Right hindlimb (tissue), 1 donor: ENCODE measurements at places on chromosomes 3 and 15.

DNA sequence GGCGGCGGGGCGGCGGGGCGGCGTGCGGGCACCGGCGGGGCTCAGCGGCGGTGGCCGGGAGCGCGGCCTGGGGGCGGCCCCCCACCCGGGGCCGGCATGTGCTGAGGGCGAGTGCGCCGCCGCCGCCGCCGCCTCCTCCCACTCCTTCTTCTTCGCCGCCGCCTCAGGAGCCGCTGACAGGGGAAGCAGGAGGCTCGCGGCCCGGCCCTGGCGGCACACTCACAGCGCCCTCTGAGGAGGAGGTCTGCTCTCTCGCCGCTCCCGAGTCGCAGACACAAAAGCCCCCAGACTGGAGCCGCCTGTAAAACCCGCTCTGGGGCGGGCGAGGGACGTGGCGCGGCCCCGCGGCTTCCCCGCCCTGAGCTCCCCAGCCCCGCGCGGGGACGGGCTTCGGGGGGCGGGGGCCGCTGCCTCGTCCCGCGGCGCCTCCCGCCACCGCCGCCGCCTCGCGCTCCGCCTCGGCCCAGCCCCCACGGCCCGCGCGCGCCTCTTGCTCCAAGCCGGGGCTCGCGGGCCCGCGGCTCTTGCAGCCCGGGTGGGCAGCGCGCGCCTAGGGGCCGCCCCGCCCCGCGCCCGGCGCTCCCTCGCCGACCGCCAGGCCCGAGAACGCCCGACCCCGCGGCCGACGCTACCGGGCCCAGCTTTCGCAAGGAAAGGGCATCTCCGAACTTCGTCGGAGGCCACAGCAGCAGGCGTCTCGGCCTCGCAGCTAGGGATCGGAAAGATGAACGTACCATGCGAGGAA is at the start of gene PYGO1:
PYGO1 (minus strand) TSS at position 276 of the 745 bp plus-strand sequence. CDS start 462 bp downstream, outside the sequence.
- peak; percentile 84 for DNase-seq

- DNase-seq: peak; percentile 35
Observed at GRCh38 chr3:169362301-169362700, 301.2 kb downstream of the MECOM start.

- DNase-seq: no peak
Observed at GRCh38 chr3:133461291-133461690, 61.4 kb downstream of the BFSP2 start.

DNA sequence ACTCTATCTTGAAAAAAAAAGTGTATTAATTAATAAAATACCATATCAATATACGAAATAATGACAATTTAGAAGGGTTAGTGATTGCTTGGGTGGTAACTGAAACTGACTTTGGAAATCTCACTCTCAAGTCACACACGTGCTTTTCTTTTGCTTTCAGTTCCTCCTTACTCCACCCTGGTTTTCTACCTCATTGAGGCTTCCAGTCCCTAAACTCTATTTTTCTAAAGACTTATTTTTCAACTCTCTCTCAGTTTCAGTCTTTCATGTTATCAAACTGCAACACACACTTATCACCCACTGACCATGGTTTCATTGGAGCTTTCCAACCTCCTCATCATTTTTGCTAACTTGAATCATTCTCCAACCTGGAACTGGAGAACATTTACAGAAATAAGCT is 23.5 kb downstream of the IL12A start:
- DNase-seq: no peak

- no peak for DNase-seq
Observed at GRCh38 chr15:63233667-63234423, 43.6 kb upstream of the APH1B start.

DNA sequence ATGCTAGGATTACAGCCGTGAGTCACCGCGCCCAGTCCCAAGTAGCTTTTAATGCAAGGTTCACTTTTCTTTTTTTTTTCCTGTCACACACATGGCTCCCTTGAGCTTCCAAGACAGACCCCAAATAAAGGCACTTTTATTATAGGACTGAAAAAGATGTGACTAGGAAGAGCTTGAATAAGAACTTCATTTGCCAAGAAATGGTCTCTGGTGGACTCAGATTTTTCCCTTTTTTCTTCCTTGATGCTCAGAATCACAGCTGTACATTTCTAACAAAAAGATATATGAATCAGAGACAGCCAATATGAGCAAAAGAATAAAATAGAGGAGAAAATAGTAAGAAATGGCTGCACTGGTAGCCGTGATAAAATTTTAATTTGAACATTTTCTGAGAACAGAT is 337.2 kb downstream of the MAGI1 start:
- no peak for DNase-seq

DNA sequence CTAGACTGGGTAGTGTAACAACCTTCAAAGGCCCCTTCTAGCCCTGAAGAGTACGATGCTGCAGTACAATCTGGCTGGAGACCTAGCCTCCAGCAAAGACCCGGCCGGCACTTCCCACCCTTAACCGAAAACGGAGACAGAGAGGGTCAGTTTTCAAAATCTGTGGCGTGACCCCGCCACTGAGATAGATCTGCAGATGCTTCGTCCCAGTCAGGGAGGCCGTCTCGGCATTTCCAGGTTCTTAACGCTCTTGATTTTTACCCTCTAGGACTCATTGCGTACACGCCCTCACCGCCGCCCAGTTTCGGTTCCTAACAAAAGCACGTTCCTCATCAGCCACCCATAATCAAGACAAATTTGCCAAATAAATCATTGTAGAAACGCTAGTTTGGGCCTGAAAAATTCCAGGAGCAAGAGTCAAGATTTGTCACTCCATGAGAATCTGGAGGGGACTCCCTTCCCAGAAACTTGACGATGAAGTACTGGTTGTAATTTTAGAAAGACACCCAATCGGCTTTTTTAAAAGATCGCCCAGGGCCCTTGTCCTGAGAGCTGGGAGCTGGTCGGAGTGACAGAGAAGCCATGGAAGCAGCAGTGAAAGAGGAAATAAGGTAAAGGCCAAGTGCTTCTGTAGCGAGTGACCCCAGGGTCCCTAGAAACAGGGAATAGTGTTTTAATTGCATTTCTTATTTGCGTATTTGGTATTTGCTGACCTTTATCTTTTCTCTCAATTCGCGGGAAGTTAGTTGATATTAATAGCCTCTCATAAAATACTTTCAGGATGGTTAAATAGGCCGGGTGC is 868 bp upstream of the TMEM87A start:
- peak; percentile 64 for DNase-seq

- DNase-seq: no peak
Observed at GRCh38 chr15:49720261-49720660, 99.4 kb downstream of the DTWD1 start.
